ENCODE measurements at places on chromosomes 13 and 19. TPM values are rescaled to one million over a fixed set of nuclear protein-coding genes. Genes with fewer than 3 reads are reported as not detected.

DNA sequence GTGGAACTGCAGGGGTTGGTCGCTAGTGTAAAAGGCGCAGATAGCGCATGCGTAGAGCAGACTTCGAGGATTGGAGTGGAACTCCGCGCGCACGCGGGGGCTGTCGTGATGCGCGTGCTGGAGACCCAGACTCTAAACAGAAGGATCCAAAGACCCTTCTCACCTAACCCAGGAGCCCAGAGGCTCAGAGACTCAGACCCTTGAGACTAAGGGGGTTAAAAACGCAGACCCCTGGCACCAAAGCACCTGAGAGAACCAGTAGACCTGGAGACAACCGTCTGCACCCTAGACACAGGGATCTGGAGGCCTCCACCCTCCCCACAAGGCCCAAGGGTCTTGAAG is 567 bp upstream of the CTU1 start:
- DNase-seq, result no peak

DNA sequence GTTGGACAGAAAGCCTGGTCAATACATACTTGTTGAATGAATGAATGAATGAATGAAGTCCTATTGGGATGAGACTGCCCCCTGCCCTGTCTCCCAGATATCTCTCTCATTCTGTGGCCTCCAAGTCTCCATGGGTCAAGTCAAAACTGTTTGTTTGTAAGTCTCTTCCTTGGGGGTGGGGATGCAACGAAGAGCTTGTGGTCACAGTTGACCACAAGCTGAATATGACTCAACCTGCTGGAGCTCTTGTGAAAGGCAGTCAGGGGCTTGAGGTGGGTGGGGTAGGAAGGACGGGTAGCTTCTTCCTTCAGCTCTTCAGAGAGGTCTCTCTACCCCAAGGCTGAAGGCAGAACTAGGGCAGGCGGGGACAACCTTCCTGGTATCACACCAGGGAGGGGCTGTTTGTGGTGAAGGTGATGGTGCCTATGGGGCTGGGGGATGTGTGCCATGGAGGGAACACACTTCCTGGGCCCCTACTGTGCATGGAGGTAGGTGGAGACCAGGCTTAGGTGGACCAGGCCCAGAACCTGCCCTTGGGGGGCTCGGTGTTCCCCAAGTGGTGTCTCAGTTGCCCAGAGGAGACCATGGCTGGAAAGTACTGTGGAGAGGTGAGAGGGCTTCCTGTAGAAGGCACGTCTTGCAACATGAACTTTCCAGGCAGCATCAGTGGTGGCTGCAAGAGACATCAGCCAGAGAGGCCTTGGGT is 8.0 kb downstream of the MYO1F start:
- no peak for DNase-seq

GRCh38 chr19:33063356-33063752 is 1.3 kb downstream of the RHPN2 start:
- no peak for DNase-seq

The ZFP14 gene
- 14.3 TPM for polyA plus RNA-seq

GRCh38 chr19:843180-843835 is 2.5 kb downstream of the PRTN3 start:
- no peak for DNase-seq

The LYL1 gene
- 5.2 TPM for polyA plus RNA-seq

DNA sequence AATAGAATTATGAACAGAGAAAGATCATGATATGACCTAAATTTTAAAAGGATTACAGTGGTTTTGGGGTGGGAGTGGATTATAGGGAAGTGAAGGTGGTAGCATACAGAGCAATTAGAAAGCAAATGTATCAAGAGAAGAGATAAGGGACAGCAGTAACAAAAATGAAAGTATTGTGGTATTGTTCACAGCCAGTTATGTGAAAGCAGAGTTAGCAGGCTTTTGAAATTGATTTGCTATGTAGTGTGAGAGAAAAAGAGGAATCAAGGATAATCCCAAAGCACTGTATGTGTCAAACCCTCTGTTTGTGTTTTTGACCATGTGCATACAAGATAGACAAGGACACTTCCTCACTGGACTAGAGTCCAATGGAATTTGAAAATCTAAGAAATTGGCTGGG is 1721.4 kb downstream of the PCDH9 start:
- DNase-seq, result no peak

DNA sequence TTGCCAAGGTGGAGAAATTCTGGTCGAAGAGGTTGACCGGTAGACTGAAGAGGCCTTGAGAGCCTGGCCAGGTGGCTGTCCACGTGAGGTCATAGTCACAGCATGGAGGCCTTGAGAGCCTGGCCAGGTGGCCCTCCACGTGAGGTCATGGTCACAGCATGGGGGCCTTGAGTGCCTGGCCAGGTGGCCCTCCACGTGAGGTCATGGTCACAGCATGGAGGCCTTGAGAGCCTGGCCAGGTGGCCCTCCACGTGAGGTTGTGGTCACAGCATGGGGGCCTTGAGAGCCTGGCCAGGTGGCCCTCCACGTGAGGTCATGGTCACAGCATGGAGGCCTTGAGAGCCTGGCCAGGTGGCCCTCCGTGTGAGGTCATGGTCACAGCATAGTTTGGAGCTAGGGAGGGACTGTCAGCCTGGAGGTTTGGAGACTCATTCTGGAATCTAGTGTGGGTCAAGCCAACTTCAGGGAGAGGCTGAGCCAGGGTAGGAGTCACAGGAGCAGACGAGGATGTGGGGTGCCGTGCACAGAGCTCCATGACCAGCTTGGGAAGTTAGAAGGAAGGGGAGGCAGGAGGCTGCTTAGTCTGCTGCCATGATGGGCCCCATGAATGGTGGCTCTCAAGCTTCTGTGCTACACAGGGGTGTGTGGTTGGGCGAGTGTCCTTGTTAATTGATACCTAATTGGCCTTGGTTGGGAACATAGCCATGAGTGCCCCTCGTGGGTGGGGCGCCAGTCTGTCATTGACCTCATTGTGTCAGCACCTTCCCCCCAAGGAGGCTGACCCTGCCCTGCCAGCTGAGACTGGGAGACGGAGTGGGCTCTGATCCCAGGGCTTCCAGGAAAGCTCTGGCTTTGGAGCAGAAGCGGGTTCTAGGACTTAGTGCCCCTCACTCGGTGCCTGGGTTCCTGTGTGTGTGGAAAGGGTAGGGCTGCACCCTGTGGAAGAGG is 4.0 kb downstream of the LENG9 start:
- no peak for DNase-seq

The CASP14 gene
- polyA plus RNA-seq, result not detected

DNA sequence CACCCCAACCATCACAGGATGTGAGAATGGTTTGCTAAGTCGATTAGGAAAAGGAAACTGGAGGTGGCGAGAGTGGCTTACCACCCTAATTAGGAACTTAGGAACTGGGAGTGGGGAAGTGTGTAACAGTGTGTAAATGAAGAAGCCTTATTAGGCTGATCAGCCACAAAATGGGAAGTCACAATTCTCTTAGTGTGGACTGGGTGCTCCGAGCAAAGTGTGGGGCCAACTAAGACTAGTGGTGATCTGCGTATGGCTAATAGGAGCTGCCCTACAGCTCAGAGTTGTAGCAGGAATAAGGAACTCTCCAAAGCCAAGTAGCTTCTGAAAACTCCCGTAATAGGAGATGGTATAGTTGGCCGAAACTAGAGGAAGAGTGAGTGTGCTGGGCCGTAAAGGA is 7.6 kb downstream of the SIGLEC11 start:
- DNase-seq, result no peak

The ZIC2 gene
- polyA plus RNA-seq, result 0.29 TPM
